ENCODE measurements at places on chromosomes 12 and 14.

DNA sequence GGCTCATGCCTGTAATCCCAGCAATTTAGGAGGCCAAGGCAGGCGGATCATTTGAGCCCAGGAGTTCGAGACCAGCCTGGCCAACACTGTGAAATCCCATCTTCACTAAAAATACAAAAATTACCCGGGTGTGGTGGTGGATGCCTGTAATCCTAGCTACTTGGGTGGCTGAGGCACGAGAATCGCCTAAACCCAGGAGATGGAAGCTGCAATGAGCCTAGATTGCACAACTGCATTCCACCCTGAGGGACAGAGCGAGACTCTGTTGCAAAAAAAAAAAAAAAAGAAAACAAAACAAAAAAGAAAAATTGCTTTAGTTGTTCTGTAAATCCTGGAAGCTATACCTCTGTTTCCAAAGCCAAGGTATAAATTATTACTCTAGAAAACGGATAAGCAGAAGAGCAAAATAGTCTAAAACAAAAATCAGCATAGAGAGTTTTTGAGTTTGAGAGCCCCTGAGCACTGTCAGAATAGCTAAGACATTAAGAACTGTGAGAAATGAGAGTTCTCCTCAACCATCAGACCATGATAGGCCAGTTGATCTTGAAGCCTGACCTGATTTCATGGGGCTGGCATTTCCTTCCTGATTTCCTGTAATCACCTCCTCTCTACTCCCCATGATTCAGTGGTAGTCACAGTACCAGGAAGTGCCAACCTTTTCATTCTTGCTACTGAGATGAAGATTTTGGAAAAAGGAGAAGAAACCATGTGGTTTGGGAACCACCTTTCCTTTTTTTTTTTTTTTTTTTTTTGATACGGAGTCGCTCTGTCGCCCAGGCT, 31.7 kb downstream of the ATP2A2 start:
- DNase-seq, result no peak

GRCh38 chr12:14769969-14770495, 33.2 kb downstream of the WBP11 start:
- peak; percentile 74 for DNase-seq

GRCh38 chr12:130783110-130783715, 55.8 kb downstream of the STX2 start:
- DNase-seq, result no peak

DNA sequence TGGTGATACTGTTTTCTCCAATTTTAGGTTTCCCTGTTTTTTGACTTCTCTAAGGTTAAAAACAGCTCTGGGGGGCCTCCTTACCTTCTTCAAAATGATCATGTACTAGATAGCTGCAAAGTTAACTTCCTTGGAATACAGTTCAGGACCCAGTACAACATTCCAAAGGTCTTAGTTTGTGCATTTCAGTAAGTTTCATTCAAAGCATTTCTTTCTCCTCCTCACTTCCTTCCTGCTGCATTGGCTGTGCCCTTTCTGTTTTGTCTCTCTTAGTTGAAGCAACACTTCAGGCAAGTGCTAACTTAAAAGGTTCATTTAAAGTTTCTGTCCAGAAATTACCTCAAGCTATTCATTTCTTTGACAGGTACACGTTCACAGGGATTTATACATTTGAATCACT, 95.7 kb downstream of the SCN8A start:
- no peak for DNase-seq

DNA sequence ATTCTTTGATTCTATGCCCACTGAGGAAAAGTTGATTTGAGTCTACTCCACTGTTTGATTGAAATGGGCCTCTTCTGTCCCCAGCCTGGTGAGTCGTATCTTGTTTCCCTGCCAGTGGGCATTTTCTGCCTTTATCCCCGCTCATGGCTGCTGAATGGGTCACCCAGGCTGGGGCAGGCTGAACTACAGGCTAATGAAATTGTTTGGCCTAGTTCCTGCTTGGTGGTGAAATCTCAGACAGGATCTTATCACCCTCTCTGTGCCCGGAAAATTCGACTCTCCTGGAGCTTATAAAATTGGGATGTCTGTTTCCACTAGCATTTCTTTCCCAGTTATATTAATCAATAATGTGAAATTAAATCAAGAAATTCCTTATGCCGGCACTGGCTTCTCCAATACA, 65.0 kb downstream of the CHST11 start:
- no peak for DNase-seq

GRCh38 chr14:95541346-95541745, 6.5 kb downstream of the GLRX5 start:
- DNase-seq, result no peak

GRCh38 chr12:124684496-124684895, 117.1 kb upstream of the NCOR2 start:
- no peak for DNase-seq

- no peak for DNase-seq
These were observed 39.7 kb downstream of the SLC8A3 start for GRCh38 chr14:70148911-70149595.

DNA sequence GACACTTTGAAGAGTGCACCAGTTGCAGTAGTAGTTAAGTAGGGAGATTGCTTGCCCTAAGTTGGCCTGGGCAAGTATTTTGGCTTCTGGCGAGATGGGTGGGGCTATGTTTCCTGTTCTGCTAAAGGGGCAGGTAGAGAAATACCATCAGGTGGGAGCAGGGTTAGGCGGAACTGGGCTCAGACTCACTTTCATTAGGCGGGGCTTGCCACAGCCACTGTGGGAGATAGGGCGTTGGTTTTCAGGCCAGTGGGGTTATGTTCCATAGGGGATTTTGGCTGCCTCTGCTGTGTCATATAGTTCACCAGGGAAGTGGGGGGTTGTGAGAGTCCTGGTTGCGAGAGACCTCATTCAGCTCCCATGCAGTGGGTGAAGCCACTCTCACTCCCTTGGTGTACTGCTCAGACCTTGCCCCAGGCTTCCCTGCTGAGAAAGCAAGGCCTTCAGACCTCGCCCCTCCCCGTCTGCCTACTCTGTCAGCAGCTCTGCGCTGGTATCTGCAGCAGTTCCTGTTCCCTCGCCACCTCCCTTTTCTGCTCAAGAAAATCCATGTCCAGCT, 43.3 kb downstream of the AEBP2 start:
- DNase-seq, result no peak

DNA sequence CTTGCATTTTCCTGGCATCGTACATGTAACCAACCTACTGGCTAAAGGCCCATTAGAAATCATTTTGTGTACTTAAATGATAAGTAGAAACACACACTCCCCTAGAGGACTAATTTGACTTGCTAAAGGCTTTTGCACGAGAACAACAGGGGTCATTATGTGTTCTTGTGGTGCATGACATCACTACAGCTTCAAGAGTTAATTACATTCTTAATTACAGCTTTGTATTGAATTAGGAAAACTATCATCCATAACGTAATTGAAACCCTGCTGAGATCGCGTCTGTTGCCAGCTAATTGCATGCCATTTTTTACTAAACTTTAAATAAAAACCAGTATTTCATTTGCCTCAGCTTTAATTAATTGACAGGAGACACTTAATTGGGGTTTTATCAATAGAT, 51.4 kb downstream of the TMEM132C start:
- DNase-seq, result no peak

Measured in caudate nucleus (tissue), 63 donors.